Central memory CD4-positive, alpha-beta T cell (primary cell): ENCODE measurements at places on chromosomes 11 and 22.

DNA sequence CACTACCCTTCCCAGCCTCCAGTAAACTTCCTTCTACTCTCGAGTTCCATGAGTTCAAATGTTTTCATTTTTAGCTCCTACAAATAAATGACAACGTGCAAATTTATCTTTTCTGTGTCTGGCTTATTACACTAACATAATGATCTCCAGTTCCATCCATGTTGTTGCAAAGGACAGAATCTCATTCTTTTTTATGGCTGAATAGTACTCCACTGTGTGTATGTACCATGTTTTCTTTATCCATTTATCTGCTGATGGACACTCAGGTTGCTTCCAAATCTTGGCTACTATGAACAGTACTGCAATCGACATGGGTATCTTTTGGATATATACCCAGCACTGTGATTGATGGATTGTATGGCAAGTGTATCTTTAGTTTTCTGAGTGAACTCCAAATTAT is 34.5 kb downstream of the FCHSD2 start:
- DNase-seq: no peak

GRCh38 chr11:61826930-61827570 is 1.1 kb upstream of the FADS2 start:
- no peak for DNase-seq

- DNase-seq: no peak
Measured at GRCh38 chr11:47466201-47466600, 17.3 kb upstream of the RAPSN start.

GRCh38 chr11:64924910-64925284 is 408 bp downstream of the PPP2R5B start:
- DNase-seq: no peak

GRCh38 chr11:120173019-120173705 is 35.2 kb upstream of the TRIM29 start:
- DNase-seq: no peak

GRCh38 chr11:118263695-118264568 is at the start of gene MPZL2:
TSS of gene MPZL2 (minus strand) at chr11:118264297. CDS start at chr11:118264153, 144 bp downstream.
- DNase-seq: no peak

DNA sequence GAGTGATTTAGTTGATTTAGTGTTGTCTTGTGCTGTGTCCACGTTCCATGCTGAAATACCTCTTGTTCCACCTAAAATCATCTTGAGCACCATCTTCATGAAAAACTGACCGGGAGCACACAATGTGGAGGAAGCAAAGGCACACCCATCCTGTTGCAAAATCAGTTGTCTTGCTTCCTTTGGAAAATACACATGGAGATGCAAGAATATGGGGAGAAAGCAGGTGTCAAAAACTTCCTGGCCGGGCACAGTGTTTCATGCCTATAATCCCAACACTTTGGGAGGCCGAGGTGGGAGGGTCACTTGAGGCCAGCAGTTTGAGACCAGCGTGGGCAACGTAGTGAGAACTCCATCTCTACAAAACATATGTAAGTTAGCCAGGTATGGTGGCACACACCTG is 151.1 kb downstream of the C11orf91 start:
- DNase-seq: no peak

DNA sequence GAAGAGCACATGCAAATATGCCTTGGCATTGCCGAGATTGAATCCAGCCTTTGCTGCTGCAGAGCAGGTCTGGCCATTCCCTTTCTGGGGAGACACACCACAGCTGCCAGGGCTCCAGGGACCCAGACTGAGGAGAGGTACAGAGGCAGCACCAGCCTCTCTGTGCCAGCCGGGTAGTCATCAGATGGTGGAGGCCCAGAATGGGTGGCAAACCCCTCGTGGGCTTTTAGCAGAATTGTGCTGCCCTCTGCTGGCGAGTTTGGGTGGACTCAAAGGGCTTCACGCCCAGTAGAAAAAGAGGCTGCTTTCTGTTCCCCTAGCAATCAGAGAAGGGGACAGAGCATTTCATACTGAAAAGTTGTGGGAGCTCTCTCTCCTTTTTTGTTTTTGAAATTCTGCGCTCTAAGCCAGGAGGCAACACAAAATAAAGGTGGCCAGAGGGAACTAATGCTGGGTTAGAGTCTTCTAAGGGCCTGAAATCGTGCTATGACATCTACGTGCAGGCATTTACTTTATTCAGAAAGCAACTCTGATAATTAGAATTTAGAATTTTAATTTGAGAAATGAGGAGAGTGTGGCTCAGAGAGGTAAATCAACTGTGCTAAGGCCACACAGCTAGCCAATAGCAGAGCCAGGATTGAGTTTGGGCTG is 158.8 kb upstream of the NAV2 start:
- DNase-seq: peak; percentile 27

DNA sequence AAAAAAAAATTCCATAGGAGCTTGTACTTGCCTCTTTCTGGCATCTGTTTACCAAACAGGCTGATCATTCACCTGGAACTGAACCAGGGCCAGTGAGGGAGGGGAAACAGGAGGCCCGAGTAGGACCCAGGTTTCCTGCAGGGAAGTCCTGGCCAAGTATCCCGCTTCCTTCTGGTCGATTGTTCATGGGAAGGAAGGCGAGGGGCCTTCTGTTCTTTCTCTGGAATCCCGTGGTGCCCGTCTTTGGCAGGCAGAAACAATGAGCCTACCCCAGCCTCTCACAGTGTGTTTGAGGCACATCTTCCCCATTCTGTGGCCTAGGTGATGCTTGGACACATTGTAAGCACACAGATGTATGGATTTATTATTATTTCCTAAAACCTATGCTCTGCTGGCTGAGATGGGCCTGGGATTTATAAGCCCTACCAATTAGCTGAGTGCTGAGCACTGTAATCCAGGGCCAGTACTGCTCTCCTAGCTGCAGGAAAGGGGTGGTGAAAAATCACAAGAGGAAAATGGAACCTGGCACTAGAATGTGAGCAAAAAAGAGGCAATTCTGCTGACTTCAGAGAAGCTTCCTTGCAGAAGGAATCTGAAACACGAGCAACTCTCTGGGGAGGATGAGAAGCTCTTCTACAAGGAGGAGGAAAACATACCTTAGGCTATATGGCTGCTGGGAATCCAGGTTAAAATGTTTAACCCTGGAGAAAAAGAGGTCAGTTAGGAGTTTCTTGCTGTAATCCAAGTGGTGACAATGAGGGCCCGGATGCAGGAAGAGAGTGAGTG is 53.5 kb downstream of the PRR5L start:
- DNase-seq: no peak

DNA sequence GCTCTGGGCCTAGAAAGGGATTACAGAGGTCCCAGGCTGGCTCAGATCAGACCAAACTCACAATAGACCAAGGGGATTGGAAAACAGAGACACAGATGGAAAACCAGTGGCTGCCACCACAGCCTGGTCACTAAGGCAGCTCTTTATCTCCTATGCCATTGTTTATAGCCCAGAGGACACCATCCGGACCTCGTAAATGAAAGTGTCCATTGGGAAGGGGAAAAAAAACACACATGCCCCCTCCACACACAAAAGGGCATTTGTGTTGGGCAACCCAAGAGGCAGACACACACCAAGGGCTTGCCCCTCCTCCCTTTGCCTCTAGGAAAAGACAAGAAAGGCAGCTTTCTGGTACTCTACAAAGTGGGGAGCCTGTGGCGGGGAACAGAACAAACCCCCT is 85.9 kb downstream of the GAB2 start:
- DNase-seq: no peak

- DNase-seq: no peak
Measured at GRCh38 chr11:74725701-74726100, 5.5 kb downstream of the CHRDL2 start.

DNA sequence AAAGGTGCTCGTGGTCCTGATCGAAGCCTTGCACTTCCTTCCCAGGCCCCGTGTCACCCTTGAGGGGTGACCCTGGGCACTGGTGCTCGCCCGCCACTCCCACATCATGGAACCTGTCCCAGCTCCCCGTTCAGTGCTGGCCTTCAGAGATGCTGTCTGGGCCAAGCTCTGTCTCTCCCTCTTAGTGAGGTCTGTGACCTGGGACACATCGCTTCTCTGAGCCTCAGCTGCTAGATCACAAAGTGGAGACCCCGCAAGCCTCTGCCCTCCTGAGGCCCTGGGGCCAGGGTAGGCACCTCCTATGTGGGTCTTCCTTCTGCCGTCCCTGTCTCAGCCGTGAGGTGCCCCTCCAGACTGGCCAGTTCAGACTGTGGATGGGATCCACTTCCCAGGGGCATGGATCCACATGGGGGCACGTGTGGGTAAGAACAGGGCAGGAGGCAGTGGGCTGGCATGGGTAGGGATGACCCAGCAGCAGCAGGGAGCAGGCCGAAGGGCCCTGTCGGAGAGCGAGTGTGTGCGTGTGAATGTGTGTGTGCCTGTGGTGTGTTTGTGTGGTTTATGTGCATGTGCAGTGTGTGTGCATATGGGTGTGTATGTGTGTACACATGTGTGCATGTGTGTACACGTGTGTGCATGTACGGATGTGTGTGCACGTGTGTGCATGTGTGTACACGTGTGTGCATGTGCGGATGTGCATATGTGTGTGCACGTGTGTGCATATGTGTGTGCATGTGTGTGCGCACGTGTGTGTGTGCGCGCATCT is 1073.7 kb downstream of the BRD1 start:
- DNase-seq: no peak

- DNase-seq: no peak
Measured at GRCh38 chr11:4083198-4083597, 11.4 kb upstream of the RRM1 start.

GRCh38 chr11:130677486-130678153 is 229.2 kb downstream of the ADAMTS15 start:
- DNase-seq: no peak
